GM13977 (cell line): ENCODE measurements at places on chromosomes 2 and 18.

DNA sequence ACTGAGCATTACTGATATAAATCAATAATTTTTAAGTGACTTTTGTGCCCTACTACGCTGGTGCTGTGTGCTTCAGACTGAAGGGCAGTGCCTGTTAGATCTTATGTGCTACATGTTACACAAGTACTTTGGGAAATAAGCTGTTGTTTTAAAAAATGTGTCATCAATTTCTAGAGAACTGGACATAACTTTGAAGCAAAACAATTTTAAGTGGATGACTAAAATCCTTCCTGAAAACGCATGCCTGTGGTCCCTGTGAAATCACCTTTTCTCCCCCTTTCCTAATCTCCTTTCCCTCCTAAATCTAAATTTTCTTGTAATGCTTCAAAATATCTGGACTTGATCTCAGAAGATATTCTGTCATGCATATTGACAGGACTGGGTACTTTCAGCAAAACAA is 7.1 kb upstream of the IL1RL1 start:
- DNase-seq = no peak

DNA sequence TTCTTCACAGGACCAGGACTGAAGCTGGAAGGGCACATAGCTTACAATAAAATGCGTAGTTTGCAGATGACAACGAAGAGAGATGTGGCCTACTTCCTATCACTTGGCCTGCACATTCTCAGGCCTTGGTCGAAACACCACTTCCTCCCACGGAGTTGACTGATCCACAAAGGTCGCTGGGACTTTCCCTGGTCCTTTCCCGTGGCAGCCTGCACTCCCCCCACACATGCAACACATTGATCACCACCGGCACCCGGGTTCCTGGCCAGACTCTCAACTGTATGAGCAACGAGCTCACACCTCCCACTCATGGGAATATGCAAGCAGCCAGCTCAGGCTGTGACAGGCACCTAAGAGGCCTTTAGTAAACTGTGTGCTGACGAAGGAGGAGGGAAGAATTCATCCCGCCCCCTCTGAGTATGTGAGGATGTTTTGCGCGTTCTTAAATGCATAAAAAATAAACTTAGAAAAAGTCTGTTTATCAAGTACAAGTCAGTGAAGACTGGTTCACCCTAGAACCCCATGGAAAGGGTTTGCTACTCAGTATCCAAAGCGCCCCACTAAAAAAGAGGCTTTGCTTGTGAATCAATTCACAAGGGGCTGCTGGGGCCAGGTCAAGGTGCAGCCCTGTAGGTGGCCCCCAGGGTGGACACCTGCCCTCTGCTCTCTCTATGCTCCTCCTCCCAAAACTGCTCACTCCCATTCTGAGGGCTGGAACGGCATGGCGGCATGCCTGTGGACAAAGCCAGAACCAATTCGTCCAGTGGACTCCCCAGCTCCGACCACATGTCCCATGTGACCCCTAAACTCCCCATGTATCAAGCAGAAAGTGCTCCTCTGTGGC is 154.3 kb downstream of the EIPR1 start:
- DNase-seq = peak; percentile 76

DNA sequence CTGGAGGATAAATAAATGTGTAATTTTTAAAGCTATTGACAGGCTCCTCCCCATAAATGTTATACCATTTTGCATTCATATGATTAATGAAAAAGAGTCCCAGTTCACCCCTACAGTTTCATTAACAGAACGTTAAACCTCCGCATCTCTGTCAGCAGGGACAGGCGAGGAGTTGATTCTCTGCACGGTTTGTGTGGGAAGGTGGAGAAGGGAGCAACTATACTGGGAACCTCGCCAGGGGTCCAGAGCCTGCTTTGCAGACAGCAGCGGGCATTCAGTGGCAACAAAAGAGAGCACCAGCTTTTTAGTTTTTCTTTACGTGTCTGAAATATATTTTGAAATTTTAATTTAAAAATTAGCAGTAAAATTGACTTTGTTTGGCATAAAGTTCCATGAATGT is 101.4 kb downstream of the FARSB start:
- no peak for DNase-seq

DNA sequence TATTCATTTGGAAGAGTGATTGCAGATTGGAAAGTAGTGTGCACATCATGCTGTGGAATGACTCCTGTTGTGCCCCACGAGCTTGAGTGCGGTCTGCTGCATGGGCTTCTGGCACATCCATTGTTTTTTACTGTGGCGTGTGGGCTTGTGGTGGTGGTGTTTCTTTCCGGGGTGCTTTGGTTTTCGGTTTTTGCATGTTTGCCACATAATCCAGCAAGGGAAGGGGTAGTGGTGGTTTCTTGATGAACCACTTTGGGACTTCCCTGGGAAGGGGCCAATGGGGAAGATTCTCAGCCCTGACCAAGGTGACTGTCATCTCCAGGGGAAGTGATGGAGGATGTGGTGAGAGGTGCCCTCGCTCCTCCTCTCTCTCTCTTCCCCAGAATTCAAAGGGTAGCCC is 57.0 kb downstream of the COA5 start:
- no peak for DNase-seq

DNA sequence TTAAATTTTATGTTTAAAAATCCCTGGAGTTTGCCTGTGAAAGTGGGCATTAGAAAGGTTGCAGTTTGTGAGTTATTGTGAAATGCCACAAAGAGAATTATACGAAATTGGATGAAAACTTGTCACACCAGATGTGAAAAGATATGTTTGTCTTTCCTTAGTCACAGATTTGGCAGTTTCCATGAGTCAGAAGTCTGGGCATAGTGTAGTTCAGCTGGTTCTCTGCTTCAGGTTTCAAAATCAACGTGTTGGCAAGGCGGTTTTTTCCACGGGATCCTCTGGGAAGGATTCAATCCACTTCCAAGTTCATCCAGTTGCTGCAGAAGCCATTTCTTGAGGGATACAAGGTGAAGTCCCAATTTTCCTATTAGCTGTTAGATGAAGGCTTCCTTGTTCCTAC is 658.0 kb upstream of the CDH2 start:
- no peak for DNase-seq

DNA sequence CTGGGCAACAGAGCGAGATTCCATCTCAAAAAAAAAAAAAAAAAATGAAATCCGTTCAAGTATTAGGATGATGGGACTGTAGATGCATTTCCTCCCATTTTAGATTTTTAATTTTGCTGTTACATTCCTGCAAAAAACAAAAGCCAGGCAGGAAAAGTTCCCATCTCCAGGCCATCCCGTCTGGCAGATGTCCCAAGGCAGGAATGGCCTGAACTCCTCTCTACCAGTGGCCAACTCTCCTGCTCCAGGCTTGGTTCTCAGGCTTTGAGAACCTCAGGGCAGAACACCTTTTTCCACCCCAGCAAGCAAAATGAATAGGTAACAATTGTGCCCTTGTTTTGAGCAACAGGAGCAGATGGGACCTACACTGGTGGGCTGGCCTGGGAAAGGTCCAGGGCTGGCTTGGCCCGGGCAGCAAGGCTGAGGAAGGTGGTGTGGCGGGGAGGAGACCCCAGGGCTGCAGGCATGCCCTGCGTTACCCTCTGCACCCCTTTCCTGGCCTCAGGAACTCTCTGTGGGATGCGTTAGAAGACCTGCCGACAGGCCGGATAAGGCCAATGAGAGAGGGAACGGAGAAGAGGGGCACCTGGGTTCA is 86.0 kb downstream of the FAM210A start:
- DNase-seq = no peak

DNA sequence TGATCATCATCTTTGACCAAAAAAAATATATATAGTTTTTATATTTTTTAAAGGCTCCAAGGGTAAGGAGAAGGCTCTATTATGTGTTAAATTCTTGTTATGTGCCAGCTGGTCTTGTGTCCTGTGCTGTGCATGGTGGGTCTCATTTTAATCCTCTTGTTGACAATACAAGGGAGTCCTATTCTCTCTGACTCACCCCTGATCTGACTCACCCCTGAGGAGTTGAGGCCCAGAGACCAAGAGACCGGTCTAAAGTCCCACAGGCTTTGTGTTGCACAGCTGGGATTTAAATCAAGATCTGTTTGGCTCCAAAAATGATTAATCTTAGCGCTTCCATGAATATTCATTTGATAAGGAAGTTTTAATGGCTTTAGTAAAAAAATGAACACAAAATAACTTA is 25.7 kb downstream of the MC2R start:
- no peak for DNase-seq

DNA sequence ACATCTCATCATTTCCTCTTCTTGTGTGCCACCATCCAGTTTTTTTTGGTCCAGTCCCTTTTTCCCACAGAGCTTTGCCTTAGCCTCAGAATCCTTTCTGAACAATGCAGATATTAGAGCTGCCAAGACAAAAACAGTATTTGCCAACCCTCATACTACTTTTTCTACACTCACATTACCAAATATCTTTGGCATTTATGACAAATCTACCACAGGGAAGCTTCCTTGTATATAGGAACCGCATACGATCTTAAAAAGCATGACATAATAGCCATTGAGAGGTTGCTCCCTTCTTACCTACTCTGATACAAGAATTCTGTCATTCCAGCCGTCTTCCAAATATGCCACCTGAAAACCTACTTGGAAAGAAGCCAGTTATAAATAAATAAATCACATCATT is 9.4 kb downstream of the ZNF24 start:
- no peak for DNase-seq

DNA sequence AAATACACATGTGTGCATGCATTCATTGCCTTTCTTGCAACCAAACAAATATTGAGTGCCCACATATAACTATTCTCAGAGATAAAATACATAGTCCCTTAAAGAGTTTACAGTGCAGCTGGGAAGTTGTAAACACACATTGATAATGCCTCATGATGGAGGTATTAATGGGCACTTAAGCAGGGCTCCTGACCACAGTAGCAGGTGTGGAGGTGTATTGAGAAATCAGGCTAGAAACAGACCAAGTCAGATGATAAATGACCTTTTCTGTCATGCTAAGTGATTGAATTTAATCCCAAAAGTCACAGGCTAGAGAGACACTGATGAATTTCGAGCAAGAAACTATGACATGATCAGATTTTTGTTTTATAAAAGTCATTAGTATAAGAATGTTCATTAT is 157.7 kb downstream of the ZNF385B start:
- no peak for DNase-seq

DNA sequence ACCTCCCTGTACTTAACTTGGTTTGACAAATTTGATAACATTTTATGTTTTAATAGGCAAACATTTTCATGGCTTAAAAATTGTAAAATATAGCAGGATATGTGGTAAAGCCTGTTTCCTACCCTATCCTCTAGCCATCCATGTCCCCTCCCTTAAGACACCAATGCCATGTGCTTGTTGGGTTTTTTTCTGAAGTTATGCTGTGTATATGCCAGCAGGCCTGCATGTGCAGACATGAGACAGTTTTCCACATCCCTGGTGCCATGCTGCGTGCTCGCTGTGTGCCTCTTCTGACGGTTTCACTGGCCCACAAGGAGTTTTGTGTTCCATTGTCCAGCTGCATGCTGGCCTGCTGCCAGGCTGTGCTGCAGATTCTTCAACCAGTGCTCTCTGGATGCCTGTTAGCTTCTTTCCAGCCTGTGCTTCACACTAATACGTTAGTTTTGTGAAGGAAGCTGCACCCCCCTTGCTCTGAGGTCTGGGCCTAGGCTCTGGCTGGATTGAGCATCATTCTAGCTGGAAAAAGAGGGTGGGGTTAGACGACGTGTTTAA is 16.9 kb downstream of the INPP4A start:
- DNase-seq = no peak

DNA sequence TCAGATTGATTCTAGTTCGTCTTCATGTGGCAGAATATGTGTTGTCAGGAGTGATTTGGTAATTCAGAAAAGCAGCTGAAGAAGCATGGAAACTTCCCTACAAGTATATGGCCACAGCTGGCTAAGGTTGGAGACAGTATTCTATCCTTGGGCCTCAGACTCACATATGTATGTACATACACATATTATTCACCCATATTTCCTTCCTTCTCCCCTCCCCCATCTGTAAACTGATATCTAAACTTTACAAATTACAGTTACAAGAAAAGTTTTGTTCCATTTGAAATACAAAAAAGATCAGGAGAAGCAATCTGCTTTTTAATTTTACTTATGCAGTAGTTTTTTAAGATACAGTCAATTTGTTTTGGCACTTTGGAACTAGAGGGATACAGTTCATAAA is 3.1 kb downstream of the SP3 start:
- DNase-seq = no peak

DNA sequence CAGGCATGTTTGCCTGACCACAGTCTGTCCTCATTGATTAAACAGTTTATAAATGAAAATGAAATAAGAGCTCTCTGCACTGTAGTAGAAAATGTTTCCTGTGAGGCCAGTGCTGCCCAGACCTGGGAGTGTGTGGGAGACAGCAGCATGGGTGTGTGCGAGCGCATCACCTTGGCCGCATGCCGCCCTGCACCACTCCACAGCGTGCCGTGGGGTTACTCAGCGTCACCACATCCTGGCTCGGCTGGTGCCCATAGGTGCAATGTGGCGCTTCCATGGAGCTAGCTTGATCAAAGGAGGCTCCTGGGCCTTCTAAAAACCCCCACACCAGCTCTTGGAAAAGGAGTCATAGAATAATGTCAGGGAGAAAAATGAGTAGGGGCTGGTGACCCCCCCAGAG is 76.0 kb upstream of the EPC2 start:
- DNase-seq = no peak

DNA sequence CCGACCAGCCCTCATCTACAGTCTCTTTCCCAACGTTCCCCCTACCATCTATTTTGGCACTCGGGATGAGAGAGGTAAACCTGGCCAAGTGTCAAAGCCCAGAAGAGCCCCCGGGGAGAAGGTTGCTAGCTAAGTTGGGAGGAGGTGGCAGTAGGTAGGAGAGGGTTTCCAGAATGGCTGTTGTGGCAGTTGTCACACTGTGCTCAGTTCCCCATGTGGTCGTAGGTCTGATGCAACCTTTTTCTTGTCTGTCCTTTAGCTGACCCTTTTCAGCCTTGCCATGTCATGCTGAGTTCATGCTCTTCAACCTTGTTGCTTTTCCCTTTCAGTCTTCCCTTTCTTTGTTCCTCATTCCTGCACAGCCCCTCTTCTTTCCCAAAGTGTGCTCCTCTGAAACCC is 34.5 kb downstream of the TTLL4 start:
- peak; percentile 48 for DNase-seq

DNA sequence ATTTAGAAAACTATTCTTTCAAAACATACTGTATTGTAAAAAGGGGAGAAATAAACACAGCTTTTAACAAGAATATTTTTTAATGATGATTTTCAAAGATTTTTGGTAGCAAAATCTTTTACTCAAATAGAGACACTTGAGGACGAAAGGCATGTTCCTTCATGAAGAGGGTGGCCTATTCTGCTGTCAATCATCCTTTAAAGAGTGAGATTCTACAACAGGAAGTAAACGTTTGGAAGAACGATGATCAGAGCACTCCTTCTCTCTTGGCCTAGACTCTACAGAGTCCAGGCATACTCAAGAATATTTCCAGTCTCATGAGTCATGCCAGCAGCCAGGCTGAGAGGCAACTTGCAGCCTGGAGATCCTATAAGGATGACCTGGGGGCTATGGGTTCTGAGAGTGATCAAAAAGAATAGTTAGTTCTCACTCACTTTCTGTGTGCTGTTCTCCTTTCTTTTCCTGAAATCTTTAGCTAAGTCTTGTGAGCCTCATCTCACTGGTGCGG is 62.4 kb upstream of the TCF4 start:
- DNase-seq = no peak

- DNase-seq = no peak
These were observed 107.6 kb downstream of the AP1S3 start for GRCh38 chr2:223729781-223730180.

GRCh38 chr2:220936641-220937197 is 635.4 kb downstream of the EPHA4 start:
- no peak for DNase-seq

- DNase-seq = no peak
These were observed 596.6 kb downstream of the XIRP2 start for GRCh38 chr2:167484875-167485274.
